ENCODE measurements at places on chromosomes 6 and 20.

GRCh38 chr6:24743265-24743943 lies 24.4 kb upstream of the C6orf62 start:
- DNase-seq: peak; percentile 85

DNA sequence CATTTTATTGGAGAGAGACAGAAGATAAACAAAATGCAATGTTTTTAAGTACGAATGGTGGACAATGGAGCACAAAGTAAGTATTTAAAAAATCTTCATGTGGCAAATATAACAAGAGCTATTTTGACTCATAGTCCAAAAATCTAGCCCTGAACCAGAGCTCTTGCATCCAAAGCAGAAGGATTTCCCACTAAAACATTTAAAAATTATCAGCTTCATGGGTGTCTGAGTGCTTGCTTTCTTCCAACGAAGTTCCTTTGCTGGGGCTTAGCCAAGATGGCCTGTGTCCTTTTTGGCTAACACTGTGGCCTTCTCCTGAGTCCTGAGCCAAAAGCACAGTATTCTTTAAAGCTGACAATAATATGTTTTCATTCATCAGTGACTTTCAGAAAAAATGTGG lies 161.7 kb downstream of the RIMS1 start:
- DNase-seq: no peak

DNA sequence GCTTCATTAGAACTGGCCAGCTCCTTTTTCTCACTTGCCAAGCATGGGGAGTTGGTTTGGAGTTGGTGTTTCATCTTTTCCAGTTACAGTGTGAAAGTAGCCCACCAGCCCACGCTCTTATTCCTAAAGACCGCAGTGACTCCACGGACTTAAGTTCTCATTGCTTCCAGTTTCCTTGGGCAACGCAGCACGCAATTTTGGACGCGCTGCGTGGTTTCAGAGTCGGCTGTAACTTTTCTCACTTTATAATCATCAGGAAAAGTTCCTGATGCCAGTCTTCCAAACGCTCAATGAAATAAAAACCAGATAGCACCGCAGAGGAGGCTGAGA lies 381 bp upstream of the PEX7 start:
- no peak for DNase-seq

GRCh38 chr6:146544616-146545182 lies 1.1 kb downstream of the RAB32 start:
- DNase-seq: no peak

GRCh38 chr20:3430376-3431069 lies 23.1 kb upstream of the DNAAF9 start:
- no peak for DNase-seq
